GOT3 (cell line): ENCODE measurements at places on chromosomes 3 and 15.

- no peak for DNase-seq
Measured at GRCh38 chr15:78977591-78978347, 32.9 kb upstream of the CTSH start.

DNA sequence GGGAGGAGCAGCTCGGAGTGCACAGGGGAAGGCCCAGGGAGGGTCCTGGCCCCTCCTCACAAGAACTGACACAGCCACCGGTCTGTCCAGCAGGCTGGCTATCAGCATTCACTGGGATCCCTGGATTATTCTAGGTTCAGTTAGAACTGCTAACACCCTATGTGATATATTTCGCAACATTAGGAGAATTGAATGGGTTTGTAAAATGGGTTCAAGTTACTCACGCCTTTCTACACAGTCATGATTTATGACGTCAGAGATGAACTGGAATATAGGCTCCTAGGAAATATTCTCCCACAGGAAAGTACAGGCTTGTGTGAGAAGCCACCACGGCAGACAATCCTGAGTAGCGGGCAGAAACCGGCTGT lies 969 bp upstream of the BSN start:
- no peak for DNase-seq

DNA sequence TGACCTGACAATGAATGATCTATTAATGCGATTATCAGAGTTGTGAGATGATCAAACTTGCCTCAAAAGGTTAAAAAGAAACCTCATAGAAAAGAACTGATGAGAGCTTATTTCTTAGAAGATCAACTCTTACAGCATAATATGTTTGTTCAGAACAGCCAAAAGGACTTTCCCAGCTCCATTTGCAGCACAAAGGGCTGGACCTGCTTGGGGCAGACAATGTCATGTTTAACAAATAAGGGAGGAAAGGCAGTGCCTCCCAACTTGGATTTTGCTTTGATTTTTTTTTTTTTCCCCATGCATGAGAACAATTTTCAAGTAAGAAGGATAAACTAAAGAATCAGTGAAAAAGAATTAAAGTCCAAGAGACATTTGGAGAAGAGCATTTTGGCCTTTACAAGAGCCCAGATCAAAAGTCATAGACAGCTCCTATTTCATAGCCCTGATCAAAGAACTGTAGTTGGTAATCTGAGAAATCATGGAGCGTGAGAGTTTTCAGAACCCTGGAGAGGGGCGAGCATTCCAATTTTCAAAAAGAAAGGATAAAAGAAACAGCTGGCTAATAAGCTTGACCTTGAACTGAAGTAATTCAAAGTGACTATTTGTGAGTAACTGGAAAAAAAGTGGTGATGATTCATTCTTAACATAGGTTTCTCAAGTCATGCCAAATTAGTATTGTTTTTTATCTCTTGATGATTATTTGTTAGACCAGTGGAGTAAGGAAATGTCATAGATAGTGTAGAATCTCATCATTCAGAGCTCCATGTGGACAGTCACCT lies 136.0 kb upstream of the CFAP20DC start:
- no peak for DNase-seq

DNA sequence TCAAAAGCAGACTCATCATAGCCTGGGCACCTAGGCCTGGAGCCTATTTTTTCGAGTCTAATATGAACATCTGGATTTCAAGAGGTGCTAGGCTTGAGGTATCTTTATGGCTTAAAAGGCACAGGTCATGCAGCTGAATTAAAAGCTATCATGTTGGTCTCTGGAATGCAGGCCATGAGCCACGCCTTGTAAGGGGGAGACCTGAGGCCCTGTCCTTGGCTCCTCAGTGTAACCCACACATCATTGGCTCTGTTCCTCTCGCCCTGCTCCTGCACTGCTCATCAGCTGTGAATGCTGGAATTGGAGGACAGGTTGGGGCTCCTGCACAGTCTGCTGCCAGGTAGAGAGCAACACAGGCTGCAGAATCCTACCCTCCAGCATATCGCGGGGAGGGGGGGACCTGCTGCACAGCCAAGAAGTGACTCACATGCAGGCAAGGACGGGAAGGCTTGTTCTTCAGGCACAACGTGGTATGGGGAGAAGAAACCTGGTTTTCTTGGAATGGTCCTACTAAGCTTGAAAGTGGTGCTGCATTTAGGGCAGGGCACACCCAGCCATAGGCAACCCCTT lies 146.0 kb downstream of the CHST2 start:
- DNase-seq = no peak

GRCh38 chr15:56759450-56759845 lies 26.1 kb upstream of the ZNF280D start:
- no peak for DNase-seq

DNA sequence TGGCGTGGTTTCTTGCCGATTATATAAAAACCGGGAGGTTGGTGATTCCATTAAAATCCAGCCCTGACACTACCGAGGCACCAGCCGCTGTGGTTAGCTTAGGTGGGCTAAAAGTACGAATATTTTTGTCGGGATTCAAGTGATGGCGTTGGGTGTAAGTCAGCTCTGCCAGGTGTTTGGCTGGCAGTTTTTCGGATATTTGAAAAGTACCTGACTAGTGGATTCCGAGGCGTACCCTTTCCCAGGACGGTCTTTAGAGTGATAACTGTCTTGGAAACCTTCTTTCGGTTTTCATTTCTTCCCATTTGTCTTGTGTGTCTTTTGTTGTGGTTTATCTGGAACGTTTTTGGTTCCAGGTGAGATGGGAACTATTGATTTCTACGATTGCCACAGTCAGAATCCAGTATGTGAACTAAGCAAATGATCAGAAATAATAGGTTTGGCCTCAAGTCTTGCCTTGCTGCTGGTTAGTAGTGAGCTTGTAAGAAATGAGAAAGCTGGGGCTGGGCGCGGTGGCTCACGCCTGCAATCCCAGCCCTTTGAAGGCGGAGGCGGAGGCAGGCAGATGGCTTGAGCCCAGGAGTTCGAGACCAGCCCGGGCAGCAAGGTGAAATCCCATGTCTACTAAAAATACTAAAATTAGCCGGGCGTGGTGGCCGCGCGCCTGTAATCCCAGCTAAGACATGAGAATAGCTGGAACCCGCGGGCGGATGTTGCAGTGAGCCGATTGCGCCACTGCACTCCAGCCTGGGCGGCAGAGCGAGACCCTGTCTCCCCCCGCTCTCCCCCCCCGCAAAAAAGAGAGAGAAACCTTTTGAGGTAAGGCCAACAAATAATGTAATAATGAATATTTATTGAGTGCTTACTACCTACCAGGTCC lies 1.4 kb downstream of the FYTTD1 start:
- DNase-seq = no peak

GRCh38 chr15:52085299-52085698 lies 27.3 kb downstream of the BCL2L10 start:
- DNase-seq = no peak

DNA sequence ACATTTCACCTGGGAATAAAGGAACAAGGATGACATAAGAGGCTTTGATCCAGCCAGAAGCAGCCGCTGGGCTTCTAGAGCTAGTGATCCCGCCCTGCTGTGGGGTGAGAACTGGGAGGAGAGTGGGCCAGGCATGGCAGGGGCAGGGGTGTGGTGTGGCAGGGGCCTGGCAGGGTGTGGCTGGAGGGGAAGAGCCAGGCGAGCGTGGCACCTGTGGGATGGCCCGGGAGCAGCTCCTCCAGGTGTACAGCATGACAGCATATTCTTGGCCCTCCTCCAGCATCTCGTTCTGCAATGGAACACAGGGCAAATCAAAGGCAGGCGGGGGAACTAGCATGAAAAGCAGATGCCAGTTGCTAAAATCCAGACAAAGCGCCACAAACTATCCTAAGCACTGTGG lies 35.5 kb downstream of the CYFIP1 start:
- DNase-seq = no peak
